ENCODE measurements at places on chromosomes 6 and 20.
A peak's percentile ranks its signal among the peaks of the same experiment; 100 is the strongest.

DNA sequence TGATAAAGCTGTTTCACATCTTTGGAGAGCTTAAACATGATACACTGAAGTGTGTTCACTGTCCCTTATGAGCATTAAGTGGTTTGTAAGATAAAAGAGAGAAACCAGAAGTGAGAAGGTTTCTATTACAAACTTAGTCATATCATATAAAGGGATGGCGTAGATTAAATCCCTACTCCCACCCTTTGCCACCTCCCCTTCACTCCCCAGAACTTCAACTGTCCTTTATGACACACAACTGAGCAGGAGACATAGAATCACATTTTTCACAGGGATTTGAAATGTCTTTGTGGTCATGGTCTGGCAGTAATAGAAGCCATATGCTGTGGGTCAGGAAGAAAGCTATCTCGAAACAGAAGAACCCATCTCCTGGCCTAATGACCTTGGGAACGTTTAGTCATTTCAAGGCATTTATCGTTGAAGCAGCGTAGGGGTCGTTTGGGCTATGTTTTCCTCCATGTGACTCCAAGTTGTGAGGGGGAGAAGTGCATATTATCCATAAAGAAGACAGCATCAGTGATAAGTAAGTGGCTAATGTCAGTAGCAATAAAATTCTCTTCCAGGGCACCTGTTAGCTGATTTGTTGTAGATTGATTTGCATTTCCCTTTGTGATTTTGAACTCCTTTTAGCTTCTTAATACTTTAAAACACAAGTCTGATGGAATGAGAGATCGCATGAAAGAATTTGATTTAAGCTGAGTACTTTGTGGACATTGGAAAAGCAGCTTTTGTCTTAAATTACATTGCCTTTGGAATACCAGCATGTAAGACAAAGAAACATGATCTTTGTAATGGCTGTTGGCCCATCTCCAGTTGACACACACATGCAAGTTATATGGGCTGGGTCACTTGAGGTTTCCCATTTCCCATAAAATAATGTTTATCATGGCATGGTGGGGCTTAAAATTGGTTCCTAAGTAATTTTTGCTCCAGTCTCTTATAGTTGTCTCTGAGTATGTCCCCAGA lies 501.5 kb upstream of the FLRT3 start:
- DNase-seq = peak; percentile 71

GRCh38 chr20:15396900-15397299 lies 1059.5 kb upstream of the FLRT3 start:
- no peak for DNase-seq

GRCh38 chr6:154319231-154319858 lies 37.3 kb downstream of the IPCEF1 start:
- DNase-seq = peak; percentile 8

GRCh38 chr6:105402090-105402938 lies 568 bp downstream of the PREP start:
- no peak for DNase-seq

GRCh38 chr6:55694148-55694547 lies 115.2 kb upstream of the HMGCLL1 start:
- DNase-seq = no peak

GRCh38 chr20:17946572-17947473 lies 21.8 kb downstream of the SNX5 start:
- DNase-seq = no peak

DNA sequence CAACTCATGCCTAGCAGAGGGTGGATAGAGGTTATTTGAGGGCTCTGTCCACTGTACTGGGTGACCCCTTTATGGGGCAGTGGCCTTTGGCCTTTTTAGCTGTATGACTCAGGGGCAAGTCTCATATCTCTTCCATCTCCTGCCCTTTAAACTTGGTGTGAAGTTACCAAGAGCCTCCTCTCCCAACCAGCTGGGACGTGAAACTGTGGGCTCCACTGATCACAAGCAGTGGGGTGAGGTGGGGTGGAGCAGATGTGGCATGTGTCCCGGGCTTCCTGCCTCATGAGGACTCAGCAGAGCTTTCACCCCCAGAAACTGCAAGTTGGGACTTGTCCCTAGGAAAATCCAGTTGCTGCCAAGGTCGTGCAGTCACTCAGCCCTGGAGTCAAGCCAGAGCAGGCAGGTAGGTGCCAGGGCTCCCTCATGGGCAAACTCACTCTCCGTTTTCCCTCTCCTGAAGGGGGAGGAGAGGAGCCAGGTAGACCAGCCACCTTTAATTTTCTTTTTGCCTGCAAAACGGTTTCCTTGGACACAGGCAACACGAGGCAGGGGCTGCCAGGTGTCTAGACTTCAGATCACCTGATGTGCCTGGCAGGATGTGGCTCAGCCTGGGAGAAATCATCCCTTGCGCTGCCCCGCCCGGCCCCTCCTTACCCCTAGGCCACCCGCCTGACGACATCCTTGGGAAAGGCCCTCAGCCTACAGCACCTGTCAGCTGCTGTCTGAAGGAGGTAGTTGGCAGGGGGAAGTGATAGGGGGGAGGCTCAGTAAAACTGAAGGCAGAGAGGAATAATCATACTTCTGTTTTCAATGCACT lies 4.0 kb downstream of the CDKN1A start:
- peak; percentile 97 for DNase-seq

GRCh38 chr20:49846206-49846807 lies 33.7 kb downstream of the SLC9A8 start:
- DNase-seq = peak; percentile 60

- no peak for DNase-seq
These were observed 29.0 kb downstream of the SLC12A5 start for GRCh38 chr20:46057856-46058598.

- no peak for DNase-seq
These were observed 55.9 kb upstream of the STX16 start for GRCh38 chr20:58595167-58595566.

- DNase-seq = no peak
These were observed 83.7 kb downstream of the FYN start for GRCh38 chr6:111789598-111789997.
